Activated CD4-positive, alpha-beta T cell treated with anti-CD3 and anti-CD28 coated beads, Interleukin-2, Interleukin-6, amounts not matched to agents 100 ng/mL and 50 ng/mL, durations not matched to agents 16 hours and 8 hours (primary cell): ENCODE measurements at places on chromosomes 13 and 19.
A peak's percentile ranks its signal among the peaks of the same experiment; 100 is the strongest.

- no peak for DNase-seq
Observed at GRCh38 chr13:29101409-29101808, 281.3 kb downstream of the MTUS2 start.

DNA sequence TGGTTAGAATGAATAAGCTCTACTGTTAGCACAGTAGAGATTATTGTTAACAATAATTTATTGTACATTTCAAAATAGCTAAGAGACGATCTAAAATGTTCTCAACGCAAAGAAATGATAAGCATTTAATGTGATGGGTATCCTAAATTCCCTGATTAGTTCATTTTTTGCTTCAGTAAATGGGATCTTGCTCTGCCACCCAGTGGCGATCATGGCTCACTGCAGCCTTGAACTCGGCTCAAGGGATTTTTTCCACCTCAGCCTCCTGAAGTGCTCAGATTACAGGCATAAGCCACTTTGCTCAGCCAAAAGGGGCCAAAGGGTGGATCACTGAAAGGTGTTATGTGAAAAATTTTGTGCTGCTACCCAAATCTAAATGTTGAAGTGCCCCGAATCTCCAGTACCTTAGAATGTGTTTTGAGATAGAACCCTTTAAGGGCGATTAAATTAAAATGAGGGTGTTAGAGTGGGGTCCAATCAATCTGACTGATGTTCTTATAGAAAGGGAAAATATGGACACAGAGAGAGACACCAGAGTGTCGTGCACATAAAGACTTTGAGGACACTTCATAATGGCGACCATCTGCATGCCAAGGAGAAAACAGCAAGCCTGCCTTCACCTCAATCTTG, 31.5 kb upstream of the ZNF766 start:
- peak; percentile 61 for DNase-seq

DNA sequence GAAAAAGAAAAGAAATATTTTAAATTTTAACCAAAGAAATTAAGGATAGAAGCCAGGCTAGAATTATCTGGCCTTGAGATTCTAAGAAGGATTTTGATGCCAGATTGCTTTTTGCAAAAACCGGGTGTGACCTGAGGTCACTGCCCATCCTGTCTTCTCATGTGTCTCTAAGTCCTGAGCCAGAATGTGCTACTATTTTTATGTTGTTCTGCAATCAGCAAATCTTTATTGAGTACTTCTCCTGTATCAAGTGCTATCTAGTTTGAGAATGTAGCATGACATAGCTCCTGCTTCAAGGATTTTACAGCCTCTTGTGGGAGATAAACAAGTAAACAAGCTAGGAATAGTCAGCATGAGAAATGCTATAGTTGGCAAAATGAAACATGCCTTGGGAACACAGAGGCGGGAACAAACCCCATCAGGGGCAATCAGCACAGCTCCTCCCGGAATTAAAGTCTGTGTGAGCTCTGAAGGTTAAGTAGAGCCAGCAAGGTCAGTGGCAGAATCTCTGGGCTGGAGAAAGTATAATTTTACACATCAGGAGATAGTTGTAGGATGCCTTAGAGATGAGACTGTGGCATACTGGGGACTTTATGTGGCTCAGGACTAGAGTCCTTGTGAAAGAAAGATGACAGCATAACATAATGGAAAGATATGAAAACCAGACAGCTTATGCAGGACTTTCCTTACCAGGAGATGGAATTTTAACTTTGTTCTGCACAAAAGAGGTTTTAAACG, 899.5 kb upstream of the SLC10A2 start:
- DNase-seq: no peak

DNA sequence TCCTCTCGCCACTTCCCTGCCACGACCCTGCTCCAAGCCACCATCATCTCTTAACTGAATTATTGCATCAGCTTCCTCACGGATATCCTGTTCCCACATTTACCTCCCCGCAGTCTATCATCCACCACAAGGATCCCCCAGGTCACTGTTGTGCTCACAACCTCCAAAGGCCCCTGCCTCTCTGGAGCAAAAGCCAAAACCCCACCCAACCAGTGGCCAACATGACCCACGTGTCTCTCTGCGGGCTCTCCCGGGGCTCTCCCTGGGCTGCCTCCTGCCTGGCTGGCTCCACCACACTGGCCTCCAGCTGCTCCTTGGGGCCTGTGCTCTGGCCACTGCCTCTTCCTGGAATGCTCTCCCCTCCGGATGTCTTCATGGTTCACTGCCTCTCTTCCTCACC, 809.3 kb downstream of the UQCRFS1 start:
- no peak for DNase-seq

DNA sequence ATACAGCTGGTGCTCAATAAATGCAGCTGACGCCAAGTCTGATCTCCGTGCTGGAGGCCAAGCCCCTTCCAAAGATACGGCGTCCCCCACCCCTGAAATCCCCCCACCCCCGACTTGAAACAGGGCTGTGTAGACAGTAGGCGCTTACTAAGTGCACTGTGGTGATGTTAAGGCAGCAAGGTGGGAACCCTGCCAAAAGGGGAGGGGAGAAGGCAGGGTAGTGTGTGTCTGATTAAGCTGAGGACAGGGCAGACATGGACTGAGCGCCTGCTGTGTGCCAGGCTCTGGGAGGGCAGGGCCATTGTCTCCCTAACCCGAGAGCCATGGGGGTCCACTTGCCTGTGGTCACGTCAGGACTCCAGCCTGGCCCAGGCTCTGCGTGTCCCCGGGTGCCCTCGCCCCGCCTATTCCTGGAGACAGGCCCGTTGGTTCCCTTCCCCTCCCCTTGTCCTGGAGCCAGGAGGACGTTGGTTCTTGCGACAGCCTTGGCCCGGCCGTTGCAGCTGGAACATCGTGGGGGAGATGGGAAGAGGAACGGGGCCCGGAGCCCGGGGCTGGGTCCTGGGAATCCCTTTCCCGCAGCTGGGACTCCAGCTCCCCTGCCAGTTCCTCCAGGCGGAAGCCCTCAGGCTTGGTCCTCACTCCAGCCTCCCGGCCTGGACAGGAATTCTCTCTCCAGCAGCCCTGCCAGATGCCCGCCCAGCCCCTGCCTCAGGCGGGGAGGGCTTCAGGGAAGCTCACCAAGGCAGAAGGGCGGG, 1.7 kb upstream of the ELANE start:
- no peak for DNase-seq

DNA sequence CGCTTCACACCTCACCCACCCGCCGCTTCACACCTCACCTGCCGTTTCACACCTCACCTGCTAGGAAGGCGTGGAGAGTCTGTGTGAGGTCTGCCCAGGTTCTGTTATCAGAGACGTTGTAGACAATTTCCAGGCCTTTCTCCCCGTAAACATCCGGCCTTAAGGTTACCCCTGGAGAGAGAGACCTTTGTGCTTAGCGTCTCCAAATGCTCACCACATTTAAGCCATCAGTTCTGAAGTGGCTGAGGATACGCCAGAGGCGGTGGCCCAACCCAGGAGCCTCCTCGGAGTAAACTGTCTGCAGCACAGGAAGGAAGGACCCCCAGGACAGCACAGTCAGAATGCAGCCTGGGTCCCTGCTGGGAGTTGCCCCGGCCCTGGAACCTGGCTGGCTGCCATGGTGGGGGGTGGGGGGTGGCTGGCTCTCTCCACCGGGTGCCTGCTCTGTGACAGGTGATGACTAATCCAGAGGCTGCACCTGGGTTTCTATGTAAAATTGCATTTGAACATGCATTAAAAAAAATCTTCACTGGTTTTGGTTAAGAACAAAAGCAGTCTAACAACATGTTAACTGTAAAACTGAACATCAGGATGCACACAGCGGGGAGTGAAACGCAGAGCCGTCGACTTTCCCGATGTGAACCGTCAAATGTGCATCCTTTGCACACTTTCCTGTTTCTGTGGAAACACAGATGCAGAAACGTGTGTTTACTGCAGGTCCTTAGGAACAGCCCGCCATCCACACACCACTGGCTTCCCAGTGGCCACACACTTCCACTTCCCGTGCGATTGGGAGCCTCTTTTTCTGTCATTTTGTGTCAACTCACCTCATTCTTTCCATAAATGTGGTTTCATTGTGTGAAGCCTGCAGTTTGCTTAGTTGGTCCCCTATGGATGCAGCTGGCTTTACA, 4.5 kb downstream of the ATP4B start:
- no peak for DNase-seq

DNA sequence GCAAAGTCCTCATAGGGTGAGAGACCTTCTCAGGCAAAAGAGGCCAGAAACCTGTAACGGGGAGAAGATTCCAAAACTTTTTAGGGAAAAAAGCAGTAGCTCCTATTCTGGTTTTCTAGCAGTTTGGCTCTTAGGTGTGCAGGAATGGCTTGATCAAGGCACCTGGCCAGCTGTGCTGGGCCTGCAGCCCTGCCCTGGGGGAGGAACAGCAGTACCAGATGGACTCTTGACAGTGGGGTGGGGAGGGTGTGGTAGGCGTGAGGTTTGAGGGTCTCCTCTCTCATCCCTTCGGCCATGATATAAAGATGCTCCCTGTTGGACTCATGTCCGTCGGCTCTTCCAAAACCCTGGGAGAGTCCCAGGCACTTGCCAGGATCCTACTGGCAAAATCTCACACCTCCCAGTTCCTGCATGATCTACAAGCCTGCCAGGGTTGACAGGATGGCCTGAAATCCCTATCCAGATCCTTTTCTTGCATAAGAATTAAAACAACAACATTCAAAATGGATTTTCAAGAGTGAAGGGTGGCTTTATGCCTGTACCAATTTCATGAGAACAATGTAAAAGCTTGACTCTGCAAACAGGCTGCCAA, 120.4 kb downstream of the IER2 start:
- DNase-seq: no peak

- peak; percentile 39 for DNase-seq
Observed at GRCh38 chr13:21638319-21639282, 32.3 kb upstream of the FGF9 start.

DNA sequence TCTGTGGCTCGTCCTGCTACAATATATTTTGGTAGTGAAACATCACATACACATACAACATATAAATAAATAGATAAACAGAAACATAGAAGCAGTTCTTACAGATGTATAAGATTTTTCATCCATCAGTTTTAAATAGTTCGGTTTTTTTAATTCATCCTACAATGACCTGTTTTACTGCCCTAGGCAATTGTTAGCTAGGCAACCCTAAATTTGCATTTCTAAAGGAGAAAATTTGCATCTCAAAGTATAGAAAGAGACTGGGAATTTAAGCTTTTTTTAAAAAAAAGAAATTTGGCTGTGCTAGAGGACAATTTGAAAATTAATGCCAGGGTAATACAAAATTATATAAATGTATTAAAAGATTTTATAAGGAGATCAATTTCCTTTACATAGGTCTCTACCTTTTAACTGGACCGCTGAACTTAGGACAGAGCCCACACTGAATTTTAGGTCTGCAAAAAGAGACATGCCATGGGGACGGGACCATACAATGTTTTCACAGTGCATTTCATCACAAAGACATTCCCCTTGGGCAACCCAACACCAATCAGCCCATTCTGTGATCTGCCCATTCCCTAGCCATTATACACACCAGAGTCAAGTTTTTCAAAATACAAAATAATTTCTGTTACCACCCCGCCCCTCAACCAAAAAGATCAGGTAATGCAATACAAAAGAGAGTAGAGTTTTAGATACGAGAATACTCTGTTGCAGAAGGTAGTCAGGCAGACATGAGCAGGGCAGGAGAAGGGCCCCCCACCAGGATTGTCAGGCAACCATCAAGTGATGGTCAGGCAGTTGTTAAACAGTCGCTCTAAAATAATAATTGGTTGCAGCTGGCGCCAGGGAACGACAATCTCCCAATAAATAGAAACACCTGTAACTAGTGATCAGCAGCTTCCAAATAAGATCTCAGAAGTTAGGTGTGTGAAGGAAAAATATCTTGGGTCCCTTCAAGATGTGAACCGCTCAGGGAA, 299.7 kb upstream of the SGCG start:
- DNase-seq: no peak

DNA sequence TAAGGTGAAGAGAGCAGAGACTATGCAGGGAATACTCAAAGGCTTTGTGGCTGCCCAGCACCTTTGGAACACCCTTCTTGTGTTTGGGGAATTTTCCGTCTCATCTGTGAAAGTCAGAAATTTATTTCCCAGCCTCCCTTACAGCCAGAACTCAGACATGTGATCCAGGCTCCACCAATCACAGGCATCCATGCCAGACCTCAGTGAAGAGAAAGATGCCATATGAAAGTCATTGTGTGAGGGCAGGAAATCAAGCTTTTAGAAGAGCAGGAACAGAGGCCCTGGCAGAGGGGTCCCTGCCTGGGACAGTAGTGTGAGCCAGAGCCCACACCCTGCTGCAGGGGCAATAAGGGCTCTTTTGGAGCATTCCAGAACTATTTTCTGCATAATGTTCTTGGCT, 12.1 kb downstream of the CCDC70 start:
- no peak for DNase-seq

GRCh38 chr19:5832527-5833216, 6.8 kb downstream of the FUT6 start:
- DNase-seq: no peak
